Iris pigment epithelial cell (primary cell): ENCODE measurements at places on chromosomes 1 and 21.

DNA sequence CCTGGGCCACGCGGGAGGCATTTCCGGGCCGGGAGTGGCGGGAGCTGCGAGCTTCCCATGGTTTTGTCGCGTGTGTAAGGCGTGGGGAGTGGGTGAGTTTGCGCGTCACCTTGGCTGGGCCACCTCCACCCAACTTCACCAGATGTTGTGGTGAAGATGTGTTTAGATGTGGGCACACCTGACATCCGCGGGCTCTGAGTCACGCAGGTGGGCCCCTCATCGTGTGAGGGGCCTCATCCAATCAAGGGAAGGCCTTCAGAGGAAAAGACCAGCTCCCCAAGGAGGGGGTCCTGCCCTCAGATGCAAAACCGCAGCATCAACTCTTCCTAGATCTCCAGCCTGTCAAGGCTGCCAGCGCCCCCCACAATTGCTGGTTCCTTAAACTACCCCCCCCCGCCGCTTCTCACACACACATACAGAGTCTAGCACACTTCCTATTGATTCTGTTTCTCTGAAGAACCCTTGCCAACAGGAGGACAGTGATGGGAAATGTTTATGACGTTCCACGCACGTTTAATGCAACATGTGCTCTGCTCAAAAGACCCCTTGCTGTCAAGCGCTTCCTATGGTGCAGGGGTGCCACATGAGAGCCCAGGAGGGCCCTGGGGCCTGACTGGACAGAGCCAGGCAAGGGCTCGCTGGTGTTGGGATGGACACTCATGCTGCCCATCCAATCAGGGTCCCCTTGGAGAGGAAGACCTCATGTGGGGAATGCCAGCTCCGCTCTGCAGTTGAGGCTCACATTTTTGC is 11.9 kb downstream of the ACTRT2 start:
- DNase-seq: no peak

DNA sequence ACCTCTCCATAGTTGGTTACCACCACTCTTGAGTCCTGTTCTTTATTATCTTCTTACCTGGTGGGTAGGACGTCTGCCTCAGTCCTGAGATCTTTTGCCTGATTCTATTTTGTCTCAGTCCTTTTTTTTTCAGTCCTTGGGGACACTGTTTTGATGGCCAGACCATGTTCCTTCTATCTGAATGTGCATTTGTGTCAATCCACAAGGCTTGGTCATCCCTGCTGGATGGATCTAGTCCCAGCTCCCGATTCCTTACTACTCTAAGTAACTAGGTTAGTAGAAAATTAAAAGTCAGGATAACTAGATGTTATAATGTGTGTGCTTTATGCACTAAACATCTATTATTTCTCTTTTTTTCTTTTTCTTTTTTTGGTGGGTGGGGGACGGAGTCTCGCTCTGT is 28.1 kb upstream of the AK4 start:
- peak; percentile 4 for DNase-seq

- DNase-seq: peak; percentile 55
These were observed 183.5 kb downstream of the HMCN1 start for GRCh38 chr1:185917646-185918045.

DNA sequence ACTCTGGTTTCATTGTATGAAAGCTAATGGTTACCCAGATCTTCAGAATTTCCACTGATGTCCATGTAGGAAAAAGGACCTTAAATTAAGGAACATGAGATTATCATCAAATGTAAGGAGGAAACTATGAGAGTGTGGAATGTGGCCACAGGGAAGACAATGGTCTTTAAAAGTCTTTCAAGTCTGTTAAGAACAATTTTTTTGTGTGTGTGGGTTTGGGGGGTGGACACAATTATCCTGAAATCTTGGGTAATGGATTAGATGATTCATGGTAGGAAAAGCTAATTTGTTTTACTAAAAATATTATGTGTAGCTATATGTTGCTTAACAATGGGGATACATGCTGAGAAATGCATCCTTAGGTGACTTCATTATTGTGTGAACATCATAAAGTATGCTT is 72.9 kb downstream of the PLA2G4A start:
- no peak for DNase-seq

DNA sequence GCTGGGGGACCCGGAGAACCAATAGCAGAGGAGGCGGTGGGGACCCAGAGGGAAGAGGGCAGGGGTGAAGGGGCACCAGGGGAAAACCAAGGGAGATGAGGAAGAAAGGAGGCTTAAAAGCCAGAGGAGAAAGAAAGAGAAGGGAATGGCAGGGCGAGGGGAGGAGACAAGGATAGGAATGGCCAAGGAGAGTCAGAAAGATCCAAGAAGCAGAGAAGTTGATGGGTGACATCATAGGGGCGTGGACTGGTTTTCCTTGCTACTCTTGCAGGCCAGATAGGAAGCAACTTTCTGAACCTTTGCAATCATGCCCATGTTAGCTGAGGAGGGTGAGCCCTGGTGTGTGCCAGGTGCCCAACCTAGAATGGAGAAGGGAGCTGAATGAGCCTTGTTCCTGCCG is 5.4 kb downstream of the NPR1 start:
- no peak for DNase-seq
